Activated CD4-positive, alpha-beta T cell treated with anti-CD3 and anti-CD28 coated beads, Interleukin-2, amount 10 ng/mL, durations not matched to agents 7 days and 5 days (primary cell): ENCODE measurements at places on chromosomes 11 and 22.

GRCh38 chr11:62921573-62922188, 518 bp upstream of the CHRM1 start:
- no peak for DNase-seq

GRCh38 chr11:11520231-11521015, 101.4 kb downstream of the GALNT18 start:
- no peak for DNase-seq

DNA sequence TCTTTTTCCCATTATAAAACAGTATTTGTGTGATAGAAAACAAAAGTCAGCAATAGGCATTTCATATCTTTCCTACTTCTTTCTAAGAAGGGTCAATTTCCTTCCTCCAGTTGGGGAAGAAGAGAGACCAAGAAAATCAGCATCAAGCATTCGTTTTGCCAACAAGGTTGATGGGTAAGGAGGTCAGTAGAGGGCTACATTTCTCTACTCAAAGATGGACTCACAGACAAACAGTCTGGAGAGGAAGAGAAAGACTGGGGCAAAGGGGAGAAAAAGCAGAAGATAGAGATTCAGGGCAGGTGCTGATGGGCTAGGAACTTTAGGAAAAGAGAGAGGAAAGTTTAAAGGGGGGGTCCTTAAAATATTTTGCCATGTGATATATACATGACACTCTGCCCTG, 8.6 kb upstream of the MTNR1B start:
- no peak for DNase-seq

DNA sequence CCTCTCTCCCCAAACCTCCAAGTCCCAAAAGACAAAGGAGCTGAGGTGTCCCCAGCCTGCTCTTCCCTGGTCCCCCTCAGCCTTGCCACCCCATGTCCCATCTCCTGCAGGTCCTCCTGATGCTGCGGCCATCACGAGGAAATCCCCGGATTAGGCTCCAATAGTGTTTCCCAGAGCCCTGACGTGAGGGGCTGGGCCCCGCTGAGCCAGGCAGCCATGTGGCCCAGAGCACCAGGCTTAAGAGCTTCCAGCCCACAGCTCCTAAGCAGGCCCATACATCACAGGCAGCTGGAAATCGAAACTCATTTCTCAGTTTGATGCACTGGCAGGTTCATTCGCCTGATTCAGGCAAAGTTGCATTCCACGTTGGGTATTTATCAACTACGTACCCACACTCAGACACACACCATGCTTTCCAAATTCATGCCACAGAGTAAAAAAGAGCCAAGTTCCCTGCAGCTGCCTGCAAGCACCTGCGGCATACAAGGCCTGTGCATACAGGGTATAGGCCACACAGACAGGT, 114.2 kb downstream of the CHST1 start:
- no peak for DNase-seq

GRCh38 chr22:38456272-38456835, 1.4 kb upstream of the KCNJ4 start:
- no peak for DNase-seq

- no peak for DNase-seq
Measured at GRCh38 chr22:37887584-37888378, 18.3 kb upstream of the MICALL1 start.
